Gastrocnemius medialis (tissue), 4 donors: ENCODE measurements at places on chromosomes 5 and 9.

GRCh38 chr5:63963080-63963735 is 963 bp upstream of the HTR1A start:
- no peak for DNase-seq

DNA sequence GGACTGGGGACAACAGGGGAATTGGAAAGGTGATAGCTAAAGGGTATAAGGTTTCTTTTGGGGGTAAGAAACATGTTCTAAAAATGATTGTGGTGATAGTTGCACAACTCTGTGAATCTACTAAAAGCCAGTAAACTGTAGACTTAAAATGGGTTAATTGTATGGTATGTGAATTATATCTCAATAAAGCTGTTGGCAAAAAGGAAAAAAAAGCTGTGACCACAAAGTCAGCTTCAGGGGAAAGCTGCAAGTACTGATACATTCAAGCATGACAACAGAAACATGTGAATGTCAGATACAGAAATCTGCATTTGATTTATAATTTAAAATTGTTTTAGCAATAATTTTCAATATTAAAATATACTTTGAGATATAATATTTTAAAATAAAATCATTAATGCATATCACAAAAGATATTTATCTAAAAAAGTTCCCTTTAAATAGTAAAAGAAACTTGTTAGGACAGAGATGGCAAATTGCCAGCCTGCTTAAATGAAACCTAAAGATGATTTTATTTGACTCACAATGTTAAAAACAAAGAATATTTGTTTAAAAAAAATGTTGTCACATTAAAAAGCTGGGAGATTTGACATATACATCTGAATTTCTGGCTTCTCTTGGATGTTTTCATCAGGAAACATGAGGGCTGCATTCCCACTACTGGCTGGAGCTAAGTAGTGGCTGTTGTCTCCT is 66.0 kb downstream of the TBCA start:
- no peak for DNase-seq

DNA sequence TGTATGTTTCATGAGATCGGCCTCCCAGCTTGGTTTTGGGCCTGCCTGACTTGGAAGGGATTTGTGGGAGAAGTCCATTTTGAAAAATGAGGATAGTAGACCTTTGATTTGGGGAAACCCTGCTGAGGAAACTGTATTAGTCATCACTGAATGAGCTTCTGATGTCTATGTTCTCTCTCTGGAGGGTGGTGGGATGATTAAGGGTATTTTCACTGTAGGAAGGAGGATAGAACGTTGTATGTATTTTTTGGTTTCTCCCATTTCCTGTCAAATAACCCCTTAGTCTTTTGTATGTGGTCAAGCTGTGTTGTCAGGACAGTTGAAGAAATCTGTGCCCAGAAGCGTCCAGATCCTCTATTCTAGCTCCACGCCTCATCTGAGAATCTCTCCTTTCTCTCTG is 151.9 kb downstream of the INSYN2B start:
- no peak for DNase-seq

- DNase-seq = no peak
Measured at GRCh38 chr5:160082614-160083500, 36.4 kb downstream of the PWWP2A start.

DNA sequence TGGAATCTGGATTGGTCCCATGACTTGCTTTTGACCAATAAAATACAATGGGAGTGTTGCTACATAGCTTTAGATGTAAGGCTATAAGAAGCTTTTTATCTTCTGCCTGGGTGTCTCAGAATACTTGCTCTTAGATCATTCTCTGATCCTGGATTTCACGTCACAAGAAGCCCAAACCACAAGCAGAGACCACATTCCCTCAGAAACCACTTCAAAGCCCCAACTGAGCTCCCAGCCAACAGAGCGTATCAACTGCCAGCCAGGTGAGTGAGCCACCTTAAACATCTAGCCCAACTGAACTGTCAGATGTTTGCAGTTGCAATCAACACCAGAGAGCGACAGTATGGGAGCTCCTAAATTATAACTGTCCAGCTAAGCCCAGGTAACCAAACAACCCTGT is 687.1 kb downstream of the TLE1 start:
- DNase-seq = no peak

DNA sequence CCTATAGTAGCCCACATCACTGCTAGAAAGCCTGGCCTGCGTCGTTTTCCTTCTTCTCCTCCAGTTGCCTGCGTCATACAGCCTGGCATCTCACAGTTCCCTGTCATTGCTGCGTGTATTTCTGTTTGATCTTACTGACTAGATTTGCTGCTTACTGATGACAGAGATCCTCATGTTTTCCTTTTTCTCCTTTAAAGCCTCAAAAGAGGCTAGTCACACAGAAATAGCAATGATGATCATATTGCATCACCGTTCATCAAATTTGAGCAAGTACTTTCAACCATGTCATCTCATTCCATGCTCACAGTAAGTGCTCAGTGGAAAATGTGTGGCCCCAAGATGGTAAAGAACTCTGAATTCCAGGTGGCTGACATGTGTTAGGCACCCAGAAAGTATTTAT is 76.8 kb downstream of the MVB12B start:
- no peak for DNase-seq

GRCh38 chr5:168329302-168329701 is 37.9 kb downstream of the WWC1 start:
- no peak for DNase-seq

DNA sequence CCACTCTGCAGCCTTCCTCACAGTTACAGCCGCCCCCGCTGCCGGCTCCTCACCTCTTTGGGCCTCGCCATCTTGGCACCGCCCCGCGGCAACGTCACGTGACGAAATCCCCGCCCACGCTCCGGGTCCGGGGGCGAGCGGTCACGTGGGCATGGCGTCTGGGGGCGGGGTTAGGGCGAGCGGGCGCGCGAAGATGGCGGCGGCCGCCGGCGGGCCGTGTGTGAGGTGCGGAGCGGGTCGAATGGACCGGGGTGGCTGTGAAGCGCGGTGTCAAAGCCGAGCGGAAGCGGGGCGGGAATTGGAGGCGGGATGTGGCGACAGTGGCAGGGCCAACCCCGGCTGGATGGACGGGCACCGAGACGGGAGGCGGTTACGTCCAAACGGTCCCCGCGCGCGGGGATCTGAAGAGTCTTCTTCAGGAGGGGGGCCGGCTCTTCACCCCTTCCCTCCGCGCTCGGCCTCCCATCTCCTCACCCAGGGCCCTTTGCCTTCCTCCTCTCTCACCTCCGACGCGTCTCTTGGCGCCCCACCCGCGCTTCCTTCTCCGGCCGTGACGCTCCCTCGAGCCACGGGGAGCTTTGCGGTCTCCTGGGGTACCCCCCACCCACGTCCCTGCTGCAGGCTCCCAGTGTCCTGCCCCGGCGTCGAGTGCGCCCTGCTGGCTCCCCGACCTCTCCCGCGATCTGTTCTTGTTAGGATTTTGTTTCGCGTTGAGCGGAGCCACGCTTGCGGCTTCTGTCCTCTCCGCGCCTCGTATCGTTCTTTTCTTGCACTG is at the start of the genes DOLK and NUP188:
Gene DOLK (minus strand): TSS at position 77 of the 775 bp plus-strand sequence. CDS start 300 bp downstream, outside the sequence.
Gene NUP188 (plus strand): TSS at position 173 of the 775 bp plus-strand sequence. CDS start 21 bp downstream, at position 194.
- peak; percentile 90 for DNase-seq

DNA sequence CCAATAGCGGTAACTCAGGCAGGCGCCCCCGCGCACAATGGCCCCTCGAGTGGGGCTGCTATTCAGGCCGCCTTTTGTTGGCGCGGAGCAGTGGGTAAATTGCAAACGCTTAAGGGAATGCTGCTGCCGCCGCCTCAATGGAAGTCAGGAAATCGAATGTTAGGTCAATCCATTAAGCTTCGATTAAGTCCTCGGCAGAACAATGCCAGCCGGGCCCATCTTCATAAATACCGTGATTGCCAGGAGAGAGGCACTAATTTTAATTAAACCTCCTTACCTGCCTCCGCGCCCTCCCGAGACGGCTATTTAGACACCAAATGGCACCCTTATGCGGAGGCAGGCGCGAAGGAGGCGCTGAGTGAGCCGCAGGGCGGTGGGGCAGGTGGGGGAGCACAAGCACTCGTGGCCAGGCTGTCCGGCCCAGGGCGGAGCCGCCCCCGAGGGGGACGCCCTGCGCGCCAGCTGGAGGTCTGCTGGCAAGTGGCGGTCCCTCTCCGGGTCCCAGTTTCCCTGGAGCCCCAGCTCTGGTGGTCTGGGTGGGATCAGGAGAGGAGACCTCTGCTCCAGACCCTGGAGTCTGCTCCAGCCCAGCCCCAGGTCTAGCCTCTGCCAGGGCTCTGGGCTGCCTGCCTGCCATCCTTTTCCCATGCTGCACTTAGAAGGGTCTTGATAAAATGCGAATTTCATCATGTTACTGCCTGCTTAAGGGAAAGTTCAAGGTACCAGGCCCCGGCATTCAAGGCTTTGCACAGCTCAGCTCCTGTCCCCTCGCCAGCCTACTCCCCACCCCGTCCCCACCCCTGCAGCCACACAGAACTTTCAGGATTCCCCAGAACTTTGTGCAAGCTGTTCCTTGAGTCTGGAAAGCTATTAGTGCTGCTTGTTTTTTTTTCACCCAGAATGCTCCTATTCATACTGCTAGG is 19.7 kb downstream of the NR5A1 start:
- DNase-seq = no peak

DNA sequence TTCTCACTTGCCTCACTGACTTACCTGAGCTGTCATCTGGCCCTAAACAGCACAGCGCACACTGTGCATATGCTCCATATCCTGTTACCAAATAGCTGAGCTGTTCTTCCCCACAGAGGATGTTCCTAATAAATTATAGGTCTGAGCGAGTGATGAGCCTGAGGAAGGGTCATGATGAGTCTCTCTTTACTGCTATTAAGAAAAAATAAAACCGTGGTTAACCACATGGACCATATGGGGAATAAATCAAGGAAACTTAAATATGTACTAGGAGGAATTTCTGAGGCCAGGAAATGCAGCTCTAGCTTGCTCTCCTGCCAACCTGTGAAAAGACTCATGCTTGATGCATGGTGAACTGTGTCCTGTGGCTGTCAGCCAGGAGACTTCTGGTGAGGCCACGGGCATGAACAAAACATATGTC is 424.8 kb upstream of the DMAC1 start:
- DNase-seq = no peak

- no peak for DNase-seq
Measured at GRCh38 chr5:171589461-171589860, 170.0 kb downstream of the FGF18 start.

- peak; percentile 10 for DNase-seq
Measured at GRCh38 chr5:140020601-140021177, 22.4 kb downstream of the NRG2 start.

GRCh38 chr9:89508951-89509615 is 11.2 kb upstream of the SEMA4D start:
- DNase-seq = no peak

DNA sequence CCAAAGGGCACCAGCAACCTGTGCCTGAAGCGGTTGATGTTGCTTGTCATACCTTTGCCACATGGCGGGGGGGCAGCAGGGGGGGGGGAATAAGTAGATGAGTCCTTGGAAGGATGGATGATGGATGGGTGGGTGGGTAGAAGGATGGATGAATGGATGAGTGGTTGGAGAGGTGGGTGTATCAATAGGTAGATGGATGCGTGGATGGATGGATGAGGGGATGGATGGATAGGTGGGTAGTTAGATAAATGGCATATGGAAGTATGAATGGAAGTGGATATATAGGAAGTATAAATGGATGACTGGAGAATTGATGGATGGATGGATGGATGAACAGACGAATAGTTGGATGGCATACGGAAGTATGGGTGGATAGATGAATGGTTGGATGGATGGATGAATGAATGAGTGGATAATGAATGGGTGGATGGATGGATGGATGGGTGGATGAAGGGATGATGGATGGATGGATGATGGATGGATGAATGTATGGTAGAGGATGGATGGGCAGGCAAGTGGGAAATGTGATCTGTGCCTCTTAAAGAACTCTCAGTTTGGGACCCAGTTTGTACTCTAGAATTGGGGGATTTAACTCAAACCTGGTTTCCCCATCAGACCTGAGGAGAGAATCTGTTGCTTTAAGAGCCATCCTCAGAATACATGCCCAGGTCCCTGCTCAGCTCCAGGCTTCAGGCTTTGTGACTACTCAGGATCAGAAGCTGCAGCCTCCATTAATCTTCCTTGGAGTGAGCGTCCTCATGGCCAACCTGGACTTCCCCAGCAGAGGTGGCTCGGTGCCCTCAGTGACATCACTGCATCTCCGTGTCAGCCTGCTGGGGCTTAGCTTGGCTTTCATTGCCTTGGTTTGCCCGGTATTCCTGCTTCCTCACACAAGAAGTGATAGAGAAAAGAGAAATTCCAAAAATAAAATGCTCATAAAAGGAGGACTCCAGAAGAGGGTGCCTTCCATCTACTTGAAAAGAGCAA is 27.6 kb upstream of the SUSD3 start:
- no peak for DNase-seq

DNA sequence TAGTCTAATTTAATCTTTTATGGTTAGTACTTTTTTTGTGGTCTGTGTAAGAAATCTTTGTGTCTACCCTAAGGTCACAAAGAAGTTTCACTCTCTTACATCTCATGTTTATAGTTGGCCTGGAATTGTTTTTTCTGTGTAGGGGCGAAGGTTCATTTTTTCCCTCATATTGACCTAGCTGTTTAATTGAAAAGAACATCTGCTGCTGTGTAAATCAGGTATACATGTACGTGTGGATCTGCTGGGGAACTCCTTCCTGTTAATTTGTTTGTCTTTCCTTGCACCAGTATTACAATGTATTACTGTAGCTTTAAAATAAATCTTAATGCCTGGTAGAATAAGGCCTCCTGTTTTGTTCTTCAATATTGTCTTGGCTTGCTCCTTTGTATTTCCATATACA is 37.8 kb downstream of the EXOSC2 start:
- DNase-seq = no peak

DNA sequence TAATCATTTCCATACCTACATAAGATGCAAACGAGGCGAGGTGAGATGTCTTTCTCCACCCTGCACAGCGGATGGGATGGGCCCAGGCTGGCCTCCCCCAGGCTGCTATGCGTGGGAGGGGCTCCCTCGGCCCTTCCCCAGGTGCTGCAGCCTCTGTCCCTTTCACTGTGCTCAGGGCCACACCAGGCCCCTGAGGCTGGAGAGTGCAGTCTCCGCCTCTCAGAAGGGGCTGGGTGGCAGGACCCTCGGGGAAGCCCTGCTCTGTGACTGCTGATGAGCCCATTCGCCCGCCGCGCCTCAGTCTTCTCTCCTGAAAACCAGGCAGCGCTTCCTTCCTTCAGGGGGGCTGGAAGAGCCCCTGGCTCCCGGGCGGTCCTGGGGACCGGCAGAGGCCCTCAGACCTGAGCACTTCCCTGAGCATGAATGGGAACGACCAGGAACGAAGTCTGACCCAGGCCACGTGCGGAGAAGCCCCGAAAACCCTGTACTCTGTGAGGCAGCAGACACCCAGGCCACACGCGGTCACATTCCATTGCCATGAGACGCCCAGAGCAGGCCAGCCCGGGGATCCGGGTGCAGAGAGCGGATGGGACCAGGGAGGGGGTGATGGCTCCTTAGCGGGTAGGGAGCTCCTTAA is 21.9 kb upstream of the NOTCH1 start:
- peak; percentile 53 for DNase-seq
